ENCODE measurements at places on chromosomes 3 and 15. TPM values are rescaled to one million over a fixed set of nuclear protein-coding genes. Genes with fewer than 3 reads are reported as not detected.

The ATP11B gene
- 52.8 TPM for total RNA-seq

The MAGEL2 gene
- total RNA-seq: 0.16 TPM

The SFMBT1 gene
- 8.1 TPM for total RNA-seq

The MUC13 gene
- not detected for total RNA-seq

The TBL1XR1 gene
- total RNA-seq: 150 TPM

The DCLK3 gene
- total RNA-seq: not detected

The PYGO1 gene
- total RNA-seq: 15.2 TPM

The ZNF619 gene
- 2.6 TPM for total RNA-seq

The PPP4R2 gene
- total RNA-seq: 95.2 TPM

The GASK1A gene
- not detected for total RNA-seq

The KIF15 gene
- total RNA-seq: 0.47 TPM

The RASGRF1 gene
- total RNA-seq: 29.1 TPM

The C3orf49 gene
- not detected for total RNA-seq

The CKMT1A gene
- not detected for total RNA-seq

The GOLGA8G gene
- total RNA-seq: not detected

The CORO2B gene
- total RNA-seq: 1.7 TPM

The ST6GAL1 gene
- 11.1 TPM for total RNA-seq

The ZNF385D gene
- total RNA-seq: 1.6 TPM

The FBLN2 gene
- 0.91 TPM for total RNA-seq

The COLQ gene
- total RNA-seq: 24.8 TPM

The KCNMB3 gene
- total RNA-seq: 1.9 TPM

The GABRB3 gene
- total RNA-seq: not detected

The LRRIQ4 gene
- total RNA-seq: not detected

The WDR5B gene
- total RNA-seq: 8.9 TPM

The TTC21A gene
- total RNA-seq: 1.7 TPM

The GP9 gene
- not detected for total RNA-seq

The NR1I2 gene
- not detected for total RNA-seq

The DLL4 gene
- total RNA-seq: 0.13 TPM

The VEPH1 gene
- 17.0 TPM for total RNA-seq

The PPP1R14D gene
- total RNA-seq: not detected

The XPC gene
- total RNA-seq: 22.3 TPM

The GXYLT2 gene
- 66.4 TPM for total RNA-seq

The CCR5 gene
- not detected for total RNA-seq

The SEC22A gene
- 25.1 TPM for total RNA-seq

The MOBP gene
- not detected for total RNA-seq

The C3orf80 gene
- 0.21 TPM for total RNA-seq

The NGLY1 gene
- 24.1 TPM for total RNA-seq

The ZNF592 gene
- total RNA-seq: 13.7 TPM

The ITIH1 gene
- total RNA-seq: not detected

The PKM gene
- total RNA-seq: 2,583 TPM

The SLC2A2 gene
- not detected for total RNA-seq

The CPOX gene
- 18.2 TPM for total RNA-seq

The OGG1 gene
- total RNA-seq: 31.1 TPM

The PIGB gene
- total RNA-seq: 10.6 TPM

The DUOXA1 gene
- not detected for total RNA-seq

The STRIT1 gene
- total RNA-seq: not detected

The GABPB1 gene
- total RNA-seq: 29.2 TPM

The SPINT1 gene
- total RNA-seq: not detected

The SSUH2 gene
- 0.16 TPM for total RNA-seq

Data from myocyte (in vitro differentiated cells).